Activated CD4-positive, alpha-beta T cell treated with anti-CD3 and anti-CD28 coated beads, Interleukin-2, amount 50 U/mL, for 16 hours (primary cell): ENCODE measurements at places on chromosomes 7 and 10.

GRCh38 chr7:102439963-102440795, 6.8 kb downstream of the ORAI2 start:
- DNase-seq = no peak

DNA sequence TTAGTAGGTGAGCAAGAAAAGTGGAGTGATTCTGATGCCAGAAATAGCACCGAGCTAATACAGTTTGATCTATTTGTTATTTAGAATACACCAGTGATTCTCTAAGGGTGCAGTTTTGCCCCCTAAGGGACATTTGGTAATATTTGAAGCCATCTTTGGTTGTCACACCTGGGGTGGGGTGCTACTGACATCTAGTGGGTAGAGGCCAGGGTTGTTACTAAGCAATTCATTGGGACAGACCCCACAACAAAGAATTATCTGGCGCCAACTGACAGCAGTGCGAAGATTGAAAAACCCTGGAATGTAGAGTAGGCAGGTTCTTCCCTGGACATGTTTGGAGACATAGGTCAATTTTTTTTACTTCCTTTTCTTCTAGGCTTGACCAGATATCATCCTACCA, 14.6 kb downstream of the PALS2 start:
- peak; percentile 37 for DNase-seq

DNA sequence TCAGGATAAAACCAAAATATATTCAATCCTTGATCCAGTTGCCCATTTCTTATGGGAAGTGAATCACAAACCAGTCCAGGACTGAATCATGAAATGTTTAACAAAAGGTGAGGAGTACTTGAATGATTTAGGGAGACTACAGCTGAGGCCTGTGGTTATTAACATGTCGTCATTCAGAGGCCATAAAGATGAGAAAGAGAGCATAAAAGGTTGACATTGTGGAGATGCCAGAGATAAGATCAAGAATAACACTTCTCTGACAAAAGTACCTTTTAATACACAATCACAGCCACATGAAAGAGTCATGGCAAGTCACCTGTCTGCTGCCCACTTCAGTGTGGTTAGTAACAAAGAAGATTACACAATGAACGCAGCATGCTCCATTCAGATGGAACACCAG, 1195.7 kb upstream of the SORCS1 start:
- DNase-seq = no peak

- no peak for DNase-seq
These were observed 190.6 kb upstream of the AKR1E2 start for GRCh38 chr10:4635388-4635787.

- DNase-seq = no peak
These were observed 235.7 kb downstream of the PRPF18 start for GRCh38 chr10:13822490-13822889.

DNA sequence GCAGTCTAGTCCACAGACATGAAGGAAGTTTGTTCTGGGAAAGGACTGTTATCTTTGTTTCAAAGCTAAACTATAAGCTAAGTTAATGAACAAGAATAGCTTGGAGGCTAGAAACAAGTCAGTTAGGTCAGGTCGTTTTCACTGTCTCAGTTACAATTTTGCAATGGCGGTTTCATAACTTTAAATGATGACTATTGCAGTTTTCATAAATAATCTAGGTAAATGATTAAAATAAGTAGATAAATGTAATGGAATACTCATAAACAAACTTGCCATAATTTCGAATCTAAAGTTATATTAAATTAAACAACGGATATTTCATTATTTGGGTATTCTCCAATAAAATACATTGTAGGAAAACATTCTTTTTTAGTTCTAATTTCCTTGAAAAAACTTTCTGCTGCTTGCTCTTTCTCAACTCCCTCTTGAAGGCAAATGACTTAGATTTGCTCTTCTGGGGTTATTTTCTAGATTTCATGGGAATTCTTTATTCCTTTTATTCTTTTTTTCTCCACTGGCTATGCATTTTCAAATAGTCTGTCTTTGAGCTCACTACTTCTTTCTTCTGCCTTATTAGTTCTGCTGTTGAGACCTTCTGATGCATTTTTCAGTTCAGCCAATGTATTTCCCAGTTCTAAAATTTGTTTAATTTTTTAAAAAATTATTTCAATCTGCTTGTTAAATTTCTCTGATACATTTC, 103.8 kb upstream of the APBB1IP start:
- DNase-seq = no peak

- DNase-seq = no peak
These were observed 450.0 kb downstream of the HTR7 start for GRCh38 chr10:90407851-90408250.

DNA sequence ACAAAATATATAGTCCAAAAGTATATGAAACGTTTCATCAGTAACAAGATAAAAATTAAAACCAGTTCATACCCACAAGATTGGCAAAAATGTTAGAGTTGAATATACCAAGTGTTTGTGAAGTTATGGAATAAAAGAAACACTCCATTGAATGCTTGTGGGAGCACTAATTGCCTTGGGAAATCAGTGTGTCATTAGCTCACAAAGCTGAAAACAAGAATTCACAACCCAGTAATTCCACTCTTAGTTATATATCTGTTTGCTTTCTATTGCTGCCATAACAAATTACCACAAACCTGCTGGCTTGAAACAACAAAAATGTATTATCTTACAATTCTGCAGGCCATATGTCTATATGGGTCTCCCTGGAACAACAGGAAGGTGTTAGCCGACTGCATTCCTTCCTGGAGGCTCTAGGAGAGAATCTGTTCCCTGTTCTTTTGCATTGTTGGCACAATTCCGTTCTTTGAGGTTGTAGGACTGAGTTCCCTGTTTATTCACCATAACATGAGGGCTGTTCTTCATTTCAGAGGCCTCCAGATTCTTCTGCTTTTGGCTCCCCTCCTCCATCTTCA, 45.7 kb downstream of the SEM1 start:
- no peak for DNase-seq

DNA sequence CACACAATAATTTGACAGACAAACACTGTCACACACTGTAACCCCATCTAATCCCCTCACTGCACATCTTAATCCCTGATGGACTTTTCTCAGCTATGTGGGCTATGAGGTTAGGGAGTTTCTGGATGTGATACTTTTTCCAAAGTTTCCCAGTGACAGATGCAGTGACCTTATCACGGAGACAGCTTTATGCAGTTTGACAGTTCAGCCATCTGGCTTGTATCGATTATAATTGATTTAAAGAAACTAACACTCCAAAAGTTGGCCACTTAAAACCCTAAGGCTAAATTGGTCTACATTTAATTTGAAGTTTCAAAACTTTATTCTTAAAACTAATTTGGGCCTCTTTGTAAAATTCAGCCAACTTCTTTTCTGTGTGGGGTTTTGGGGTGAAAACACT, 196.7 kb downstream of the SDK1 start:
- DNase-seq = no peak

DNA sequence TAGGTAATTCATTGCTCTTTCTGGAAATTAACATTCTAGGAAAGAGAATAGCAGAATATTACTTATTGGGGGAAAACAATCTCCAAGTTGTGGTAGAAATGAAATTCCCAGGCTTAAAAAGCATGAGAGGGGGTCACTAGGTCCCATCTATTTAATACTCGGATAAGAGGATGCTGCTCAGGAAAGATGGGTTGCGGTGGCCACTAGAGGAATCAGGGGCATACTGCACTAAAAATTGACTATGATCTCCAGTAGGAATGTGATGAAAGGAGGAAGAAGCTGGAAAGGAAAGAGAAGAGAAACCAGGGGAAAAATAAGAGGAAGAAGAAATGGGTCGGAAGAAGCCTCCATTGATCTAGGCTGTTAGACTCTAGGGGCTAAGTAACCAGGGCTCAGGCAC, 192.8 kb downstream of the GPAM start:
- no peak for DNase-seq

DNA sequence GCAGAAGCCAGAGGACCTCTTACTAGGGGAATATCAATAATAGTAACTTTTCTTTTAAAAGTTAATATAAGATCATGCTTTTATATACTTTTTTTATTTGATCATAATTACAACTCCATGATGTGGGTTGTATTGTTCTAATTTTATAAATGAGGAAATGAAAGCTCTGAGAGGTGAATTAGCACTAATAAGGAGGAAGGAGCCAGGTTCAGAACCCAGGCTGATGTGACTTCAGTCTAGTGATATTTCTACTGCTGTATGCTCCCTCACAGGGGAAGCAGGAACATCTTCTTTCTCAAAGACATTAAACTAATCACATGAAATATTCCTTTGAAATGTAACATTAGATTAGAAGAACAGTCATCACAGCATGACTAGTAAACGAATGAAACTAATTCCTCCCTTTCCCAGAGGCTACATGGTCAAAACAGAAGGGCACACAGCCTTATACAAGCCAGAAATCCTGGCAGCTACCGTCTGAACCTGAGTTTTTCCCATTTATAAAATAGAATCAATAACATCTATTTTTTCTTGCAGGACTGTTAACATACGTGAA, 81.4 kb upstream of the GJD4 start:
- DNase-seq = no peak

GRCh38 chr10:59108886-59109288, 67.6 kb upstream of the PHYHIPL start:
- no peak for DNase-seq

DNA sequence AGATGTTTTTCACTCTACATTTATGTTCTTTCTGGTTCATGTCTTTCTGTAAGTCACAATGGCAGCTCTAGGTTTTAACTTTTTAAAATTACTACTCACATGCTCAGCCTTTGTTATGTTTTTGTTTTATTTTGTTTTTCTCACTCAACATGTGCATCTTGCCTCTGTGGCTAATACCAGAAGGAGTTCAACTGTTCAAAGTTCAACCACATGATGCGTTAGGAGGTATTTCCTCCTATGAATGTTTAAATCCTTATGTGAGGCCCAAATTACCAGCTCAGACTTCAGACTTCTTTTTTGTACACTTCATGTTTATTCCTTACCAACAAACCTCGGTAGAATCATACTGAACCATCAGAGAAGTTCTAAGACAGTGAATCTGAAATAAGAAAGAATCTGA, 151.6 kb downstream of the MALRD1 start:
- DNase-seq = no peak
